NCI-H1092 (cell line): ENCODE measurements at places on chromosomes 6 and 20.

GRCh38 chr6:158781692-158782373, 37.3 kb downstream of the EZR start:
- no peak for DNase-seq

DNA sequence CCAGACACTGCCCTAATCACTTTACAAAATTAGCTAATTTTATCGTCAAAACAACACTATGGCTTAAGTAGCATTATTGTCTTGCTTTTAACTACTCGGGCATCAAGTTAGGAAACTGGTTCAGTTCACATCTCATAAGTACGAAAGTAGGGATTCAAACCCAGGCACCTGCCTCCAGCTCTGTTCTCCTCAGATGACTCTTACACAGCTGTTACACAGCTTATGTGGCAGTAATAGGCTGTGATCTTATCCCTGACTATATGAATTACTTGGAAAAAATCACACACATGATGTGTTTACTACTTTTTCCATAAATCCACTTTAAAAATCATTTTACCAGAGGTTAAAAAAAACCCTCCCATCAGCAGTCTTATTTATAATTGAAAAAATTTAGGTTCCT, 389.2 kb upstream of the FLRT3 start:
- no peak for DNase-seq

DNA sequence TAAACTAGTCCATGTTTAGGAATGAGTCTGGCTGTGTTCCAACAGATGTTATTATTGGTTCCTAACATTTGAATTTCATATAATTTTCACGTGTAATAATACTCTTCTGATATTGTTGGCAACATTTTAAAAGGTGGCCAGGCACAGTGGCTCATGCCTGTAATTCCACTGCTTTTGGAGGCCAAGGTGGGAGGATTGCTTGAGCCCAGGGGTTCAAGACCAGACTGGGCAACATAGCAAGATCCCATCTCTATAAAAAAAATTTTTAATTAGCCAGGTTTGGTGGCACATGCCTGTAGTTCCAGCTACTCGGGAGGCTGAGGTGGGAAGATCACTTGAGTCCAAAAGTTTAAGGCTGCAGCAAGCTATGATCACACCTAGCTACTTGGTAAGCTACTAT, 116.2 kb downstream of the MTHFD1L start:
- DNase-seq: no peak

DNA sequence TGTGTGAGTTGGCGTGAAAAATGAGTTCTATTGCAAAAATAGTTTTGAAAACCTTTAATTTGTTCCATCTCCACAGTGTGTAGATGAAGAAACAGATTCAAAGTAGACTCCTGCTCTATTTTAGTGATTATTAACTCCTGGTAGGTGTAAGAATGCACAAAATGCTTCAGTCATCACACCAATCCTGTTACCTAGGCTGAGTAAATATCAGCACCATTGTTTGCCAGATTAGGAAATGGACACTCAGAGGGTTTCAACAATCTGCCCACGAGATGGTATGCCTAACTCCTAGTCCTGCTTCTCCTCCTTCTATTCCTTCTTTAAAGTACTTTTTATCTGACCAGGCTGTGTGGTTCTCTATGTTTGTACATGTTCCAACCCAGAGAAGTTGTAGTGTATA, 108.9 kb upstream of the AHI1 start:
- DNase-seq: no peak

DNA sequence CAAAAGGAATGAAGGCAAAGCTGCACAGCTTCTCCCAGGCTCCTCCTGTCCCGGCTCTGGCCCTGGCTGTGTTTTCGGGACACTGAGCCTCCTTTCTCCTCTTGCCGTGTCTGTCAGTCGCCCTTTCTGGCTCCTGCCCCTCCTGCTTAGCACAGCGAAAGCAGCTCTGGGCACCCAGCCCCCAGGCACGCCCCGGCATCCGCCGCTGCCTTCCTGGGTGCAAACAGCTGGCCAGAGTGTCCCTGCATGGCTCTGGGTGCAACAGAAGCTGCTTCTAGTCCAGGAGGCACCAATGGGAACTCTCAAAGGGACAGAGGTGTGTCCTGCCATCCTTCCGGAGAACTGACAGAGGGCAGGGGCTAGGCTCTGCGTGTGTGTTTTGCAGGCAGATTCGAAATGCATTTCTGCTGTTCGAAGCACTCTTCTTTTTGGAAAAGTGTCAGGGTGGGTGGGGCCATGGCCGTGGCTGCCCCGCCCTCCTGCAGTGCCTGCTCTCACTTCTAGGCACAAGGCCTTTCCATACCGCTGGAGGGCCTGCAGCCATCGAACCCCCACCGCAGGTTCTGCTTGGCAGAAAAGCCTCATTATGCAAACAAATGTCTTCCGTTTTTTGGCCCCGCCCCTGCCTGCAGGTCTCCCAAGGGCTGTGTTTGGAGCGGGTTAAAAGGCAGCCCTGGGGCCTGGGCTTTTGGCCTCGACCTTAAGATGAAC, 15.5 kb downstream of the COL9A3 start:
- peak; percentile 46 for DNase-seq
